ENCODE measurements at places on chromosomes 6 and 20.

GRCh38 chr6:143299253-143300166 is 151.0 kb downstream of the ADAT2 start:
- DNase-seq, result peak; percentile 53

- no peak for DNase-seq
Observed at GRCh38 chr6:89682991-89683390, 44.4 kb upstream of the LYRM2 start.

DNA sequence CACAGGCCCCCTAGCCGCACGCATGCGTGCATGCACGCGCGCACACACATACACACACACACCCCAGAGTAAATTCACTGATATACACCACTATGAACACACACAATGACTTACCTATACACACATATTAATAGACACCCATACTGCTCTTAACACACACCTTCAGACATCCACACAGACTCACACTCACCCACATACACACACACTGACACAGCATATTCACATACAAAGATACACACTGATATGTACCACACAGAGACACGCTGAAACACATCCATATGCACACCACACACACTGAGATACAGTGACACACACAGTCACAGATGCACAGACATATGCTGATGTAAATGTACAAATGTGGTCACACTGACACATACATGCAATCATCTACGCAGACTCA is 5.6 kb downstream of the SGK2 start:
- DNase-seq, result no peak

GRCh38 chr6:35224720-35225119 is 11.0 kb downstream of the SCUBE3 start:
- no peak for DNase-seq

- DNase-seq, result peak; percentile 46
Observed at GRCh38 chr20:47317127-47317895, 39.2 kb downstream of the ZMYND8 start.

DNA sequence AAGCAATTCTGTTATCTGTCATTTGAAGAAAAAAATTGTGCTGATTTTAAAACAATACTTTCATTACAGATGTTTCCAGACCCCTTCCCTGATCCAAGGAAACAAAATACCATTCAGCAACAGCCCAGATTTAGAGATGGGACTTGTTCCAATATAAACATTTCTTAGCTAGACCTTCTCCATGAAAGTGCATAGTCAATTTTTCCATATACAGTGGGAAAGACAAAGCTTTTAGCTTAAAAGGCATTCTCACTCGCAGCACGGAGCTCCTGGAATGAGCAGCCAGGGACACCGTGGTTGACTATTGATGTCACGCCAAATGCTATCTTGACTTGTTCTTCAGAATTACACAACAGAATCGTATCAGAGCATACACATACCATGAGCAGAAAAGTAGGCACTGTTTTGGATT is 21.5 kb downstream of the LAMA4 start:
- DNase-seq, result no peak

GRCh38 chr6:130326496-130326895 is 39.3 kb upstream of the TMEM200A start:
- DNase-seq, result no peak

DNA sequence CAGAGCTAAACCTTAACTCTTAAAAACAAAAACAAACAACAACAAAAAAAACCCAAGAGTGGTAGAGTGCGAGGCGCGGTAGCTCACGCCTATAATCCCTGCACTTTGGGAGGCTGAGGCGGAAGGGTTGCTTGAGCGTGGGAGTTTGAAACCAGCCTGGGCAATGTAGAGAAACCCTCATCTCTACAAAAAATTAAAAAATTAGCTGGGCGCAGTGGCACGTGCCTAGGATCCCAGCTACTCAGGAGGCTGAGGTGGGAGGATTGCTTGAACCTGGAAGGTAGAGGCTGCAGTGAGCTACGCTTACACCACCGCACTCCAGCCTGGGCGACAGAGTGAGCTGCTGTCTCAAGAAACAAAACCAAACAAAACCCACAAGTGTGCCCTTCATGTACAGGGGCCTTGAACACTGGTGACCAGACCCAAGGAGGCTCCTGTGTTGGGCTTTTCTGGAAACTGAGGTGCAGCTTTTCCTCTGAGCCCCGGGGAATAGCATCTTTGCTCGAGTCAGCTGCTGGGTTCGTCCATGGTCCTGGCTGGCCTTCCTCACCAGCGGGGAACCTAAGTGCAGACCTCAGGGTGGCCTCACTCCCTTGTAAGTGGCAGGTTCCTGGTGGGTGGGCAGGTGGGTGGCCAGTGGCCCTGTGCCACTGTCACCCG is 39.9 kb downstream of the PYGB start:
- no peak for DNase-seq

DNA sequence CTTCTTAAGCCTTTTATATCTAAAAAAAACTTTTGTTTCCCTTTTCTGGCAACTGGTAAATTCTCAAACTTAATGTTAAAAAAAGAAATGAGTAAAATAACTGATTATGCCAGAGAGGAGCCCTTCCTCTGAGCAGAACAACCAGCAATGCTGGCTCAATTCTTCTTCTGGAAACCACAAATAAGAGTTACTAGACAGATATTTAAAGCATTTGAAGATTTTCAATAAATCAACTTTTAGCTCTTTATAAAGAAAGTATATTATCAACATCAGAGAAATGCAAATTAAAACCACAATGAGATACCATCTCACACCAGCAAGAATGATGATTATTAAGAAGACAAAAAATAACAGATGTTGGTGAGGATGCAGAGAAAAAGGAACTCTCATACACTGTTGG is 61.1 kb upstream of the TCF21 start:
- DNase-seq, result no peak

DNA sequence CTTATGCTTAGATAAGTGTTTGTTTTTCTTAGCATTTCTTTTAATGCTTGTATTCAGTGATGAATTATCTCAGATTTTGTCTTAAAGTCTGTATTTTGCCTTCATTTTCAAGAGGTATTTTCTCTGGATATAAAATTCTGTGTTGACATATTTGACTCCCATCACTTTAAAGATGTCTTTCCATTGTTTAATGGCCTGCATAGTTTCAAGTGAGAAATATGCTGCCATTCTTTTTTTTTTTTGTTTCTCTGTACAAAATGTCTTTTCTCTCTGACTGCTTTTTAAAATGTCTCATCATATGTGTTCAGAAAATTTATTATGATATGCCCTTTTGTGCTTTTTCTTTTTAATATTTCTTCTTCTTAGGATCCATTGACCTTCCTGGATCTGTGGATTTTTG is 578.0 kb upstream of the NOX3 start:
- DNase-seq, result no peak

- DNase-seq, result no peak
Observed at GRCh38 chr6:2876210-2877056, 26.7 kb downstream of the SERPINB9 start.

- DNase-seq, result no peak
Observed at GRCh38 chr6:51812231-51812630, 275.2 kb downstream of the PKHD1 start.

GRCh38 chr20:33399924-33400323 is 1.4 kb downstream of the CDK5RAP1 start:
- DNase-seq, result no peak

- no peak for DNase-seq
Observed at GRCh38 chr6:20711518-20711917, 177.3 kb downstream of the CDKAL1 start.

GRCh38 chr6:101083533-101084175 is 202.5 kb upstream of the ASCC3 start:
- DNase-seq, result no peak

DNA sequence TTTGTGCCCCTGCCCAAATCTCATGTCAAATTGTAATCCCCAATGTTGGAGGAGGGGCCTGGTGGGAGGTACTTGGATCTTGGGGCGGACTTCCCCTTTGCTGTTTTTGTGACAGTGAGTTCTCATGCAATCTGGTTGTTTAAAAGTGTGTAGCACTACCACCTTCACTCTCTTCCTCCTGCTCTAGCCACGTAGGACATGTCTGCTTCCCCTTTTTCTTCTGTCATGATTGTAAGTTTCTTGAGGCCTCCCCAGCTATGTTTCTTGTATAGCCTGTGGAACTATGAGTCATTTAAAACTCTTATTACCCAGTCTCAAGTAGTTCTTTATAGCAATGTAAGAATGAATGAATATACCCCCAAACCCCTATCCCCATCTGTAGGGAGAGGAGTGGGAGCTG is 1013.7 kb upstream of the MAP3K7 start:
- no peak for DNase-seq

- DNase-seq, result no peak
Observed at GRCh38 chr6:137701942-137702341, 165.1 kb upstream of the TNFAIP3 start.

DNA sequence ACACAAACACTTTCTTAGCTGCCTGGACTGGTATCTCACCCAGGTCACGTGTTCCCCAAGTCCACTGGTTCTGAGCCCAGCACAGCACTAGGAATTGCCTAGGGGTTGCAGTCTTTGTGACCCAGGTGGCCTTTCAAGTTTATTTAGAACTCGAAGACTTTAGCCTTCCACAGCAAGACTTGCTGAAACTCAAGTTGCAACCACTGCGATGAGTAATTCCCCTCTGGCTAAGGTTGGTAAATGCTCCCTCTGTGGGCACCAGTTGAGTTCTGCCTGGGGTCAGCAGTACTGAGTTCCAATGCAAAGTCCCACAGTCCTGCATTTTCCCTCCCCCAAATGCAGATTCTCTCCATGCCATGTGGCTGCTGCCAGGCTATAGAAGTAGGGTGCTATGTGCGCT is 77.6 kb upstream of the MOCS1 start:
- no peak for DNase-seq

DNA sequence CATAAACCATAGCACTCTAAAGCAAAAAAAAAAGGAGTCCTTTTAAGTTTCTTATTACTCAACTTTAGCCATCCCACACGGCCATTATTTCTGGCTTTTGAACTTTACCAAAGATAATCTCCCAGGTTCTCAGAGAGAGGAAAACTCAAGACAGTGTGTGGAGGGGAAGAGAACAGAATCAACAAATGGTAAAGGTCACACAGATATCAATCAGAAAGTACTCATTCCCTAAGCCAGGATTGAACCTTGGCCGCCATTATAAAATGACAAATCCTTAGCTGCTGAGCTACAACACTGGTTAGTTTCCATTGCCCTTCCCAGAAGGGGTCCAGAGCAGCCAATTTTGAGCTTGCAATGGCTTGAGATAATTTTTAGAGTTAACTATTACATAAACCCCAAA is 10.1 kb upstream of the TRIM38 start:
- DNase-seq, result no peak

GRCh38 chr6:118325220-118325860 is 222.8 kb upstream of the PLN start:
- no peak for DNase-seq

DNA sequence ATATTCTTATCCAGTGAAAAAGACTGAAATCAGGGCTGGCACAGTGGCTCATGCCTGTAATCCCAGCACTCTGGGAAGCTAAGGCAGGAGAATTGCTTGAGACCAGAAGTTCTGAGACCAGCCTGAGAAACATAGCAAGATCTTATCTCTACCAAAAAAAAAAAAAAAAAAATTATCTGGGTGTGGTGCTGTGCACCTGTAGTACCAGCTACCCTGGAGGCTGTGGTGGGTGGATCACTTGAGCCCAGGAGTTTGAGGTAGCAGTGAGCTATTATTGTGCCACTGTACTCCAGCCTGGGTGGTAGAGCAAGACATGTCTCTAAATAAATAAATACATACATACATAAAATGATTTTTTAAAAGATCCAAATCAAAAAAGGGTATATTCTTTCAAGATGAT is 6.3 kb downstream of the CALHM6 start:
- DNase-seq, result no peak

GRCh38 chr20:6582449-6582848 is 185.0 kb upstream of the BMP2 start:
- no peak for DNase-seq

- DNase-seq, result no peak
Observed at GRCh38 chr20:19019734-19020364, 192.6 kb upstream of the SLC24A3 start.

DNA sequence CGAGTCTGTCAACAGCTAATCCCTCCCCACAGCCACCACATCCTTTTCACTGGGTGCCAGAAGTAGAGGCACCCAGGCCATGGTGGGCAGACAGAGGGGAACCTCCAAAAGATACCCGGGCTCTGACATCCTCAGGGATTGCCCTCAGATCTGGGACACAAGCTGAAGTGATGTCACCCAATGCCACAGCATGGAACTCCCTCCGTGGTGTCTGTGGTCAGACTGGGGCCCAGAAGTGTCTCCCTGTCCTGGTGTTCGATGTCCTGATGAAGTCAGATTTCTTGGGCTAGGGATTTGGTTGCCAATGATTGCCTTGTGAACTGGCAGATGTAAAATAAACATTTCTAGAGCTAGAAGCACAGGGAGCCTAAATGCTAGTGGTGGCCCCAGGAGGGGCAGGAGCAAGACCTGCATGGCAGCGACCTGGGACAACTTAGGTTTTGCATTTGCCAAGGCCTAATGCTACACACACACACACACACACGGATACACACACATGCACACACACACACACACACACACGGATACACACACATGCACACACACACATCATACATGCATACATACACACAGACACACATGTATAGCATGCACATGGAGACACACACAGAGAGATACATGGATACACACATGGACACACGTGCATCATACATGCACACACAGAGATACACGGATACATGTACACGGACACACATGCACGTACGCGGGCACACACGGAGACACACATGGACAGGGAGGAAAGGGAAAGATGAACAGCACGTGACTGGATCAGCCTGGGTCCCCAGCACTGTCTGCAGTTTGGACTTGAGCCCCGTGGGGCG is 221.0 kb downstream of the NFATC2 start:
- DNase-seq, result no peak

DNA sequence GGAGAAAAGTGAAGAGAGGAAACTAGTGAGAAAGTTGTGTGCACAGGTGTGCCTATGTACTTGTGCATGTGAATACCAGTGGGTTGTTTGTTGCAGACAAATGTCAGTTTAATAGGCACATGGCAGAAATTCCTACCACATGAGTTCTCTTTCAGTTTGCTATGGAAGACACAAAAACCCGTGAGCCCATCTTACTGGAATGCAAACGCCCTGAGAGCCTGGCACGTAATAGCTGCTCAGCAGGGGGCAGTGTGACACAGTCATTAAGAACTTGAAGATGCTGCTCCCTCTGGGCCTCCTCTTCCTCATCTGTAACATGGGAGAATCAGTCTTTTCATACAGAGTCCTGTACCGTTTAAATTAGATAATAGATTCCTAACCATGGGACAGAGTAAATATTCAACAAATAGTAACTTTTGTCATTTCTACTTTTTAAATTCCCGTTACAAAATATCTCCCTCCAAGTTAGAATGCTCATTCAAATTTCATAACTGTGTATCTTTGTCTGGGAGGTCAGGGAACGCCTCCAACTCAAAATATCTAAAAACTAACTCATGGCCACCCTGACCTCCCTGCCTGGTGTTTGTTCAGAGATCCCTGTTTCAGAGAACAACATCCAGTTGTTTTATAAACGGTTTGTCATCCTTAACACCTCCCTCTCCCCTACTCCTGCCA is 802.9 kb downstream of the MAFB start:
- DNase-seq, result peak; percentile 15
